ENCODE measurements at places on chromosomes 7 and 10.

GRCh38 chr7:116139007-116139406 is 71.3 kb upstream of the TES start:
- DNase-seq: no peak

DNA sequence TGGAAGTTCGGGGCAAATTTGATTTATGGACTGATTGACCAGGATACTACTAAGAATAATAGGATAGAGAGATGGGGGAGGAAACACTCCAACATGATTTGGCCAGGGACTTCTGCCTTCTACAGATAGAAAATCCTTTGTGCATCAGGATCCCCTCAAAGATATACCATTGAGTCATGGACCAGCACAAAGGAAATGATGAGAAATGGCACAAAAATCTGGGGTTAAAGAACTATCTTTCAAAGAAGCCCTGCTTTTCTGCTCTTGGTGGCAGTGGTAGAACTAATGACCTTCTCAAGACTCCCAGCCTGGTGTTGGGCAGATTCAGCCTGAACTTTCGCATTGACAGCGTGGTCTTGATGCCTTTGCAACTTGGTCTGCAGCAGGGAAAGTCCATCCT is 27.6 kb upstream of the LAMB1 start:
- DNase-seq: no peak

GRCh38 chr7:131723926-131724325 is 167.5 kb upstream of the PODXL start:
- peak; percentile 32 for DNase-seq

GRCh38 chr7:155545348-155545747 is 1.0 kb downstream of the CNPY1 start:
- no peak for DNase-seq

- no peak for DNase-seq
Observed at GRCh38 chr10:96756111-96756903, 36.0 kb upstream of the PIK3AP1 start.

- DNase-seq: no peak
Observed at GRCh38 chr7:27647046-27647445, 15.6 kb downstream of the HIBADH start.

DNA sequence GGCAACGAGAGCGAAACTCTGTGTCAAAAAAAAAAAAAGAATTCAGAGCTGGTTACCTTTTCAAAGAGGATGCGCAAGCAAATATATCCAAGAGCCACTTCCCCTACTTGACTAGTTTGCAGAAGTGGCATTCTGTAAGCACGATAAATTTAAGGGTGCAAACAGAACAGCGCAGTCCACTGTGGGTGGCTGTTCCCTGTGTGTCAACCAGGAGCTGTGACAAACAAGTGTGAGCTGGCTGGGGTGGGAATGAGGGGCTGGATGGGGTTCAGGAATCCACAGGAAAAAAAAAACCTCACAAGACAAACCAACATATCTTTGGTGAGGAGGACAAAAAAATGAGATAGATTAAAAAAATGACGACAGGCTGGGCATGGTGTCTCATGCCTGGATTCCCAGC is 15.9 kb downstream of the GUSB start:
- DNase-seq: no peak

- DNase-seq: peak; percentile 58
Observed at GRCh38 chr10:116183733-116184511, 89.1 kb downstream of the GFRA1 start.

- DNase-seq: no peak
Observed at GRCh38 chr10:62480196-62480595, 106.0 kb downstream of the ZNF365 start.

- no peak for DNase-seq
Observed at GRCh38 chr7:128431221-128431620, 21.4 kb upstream of the IMPDH1 start.

DNA sequence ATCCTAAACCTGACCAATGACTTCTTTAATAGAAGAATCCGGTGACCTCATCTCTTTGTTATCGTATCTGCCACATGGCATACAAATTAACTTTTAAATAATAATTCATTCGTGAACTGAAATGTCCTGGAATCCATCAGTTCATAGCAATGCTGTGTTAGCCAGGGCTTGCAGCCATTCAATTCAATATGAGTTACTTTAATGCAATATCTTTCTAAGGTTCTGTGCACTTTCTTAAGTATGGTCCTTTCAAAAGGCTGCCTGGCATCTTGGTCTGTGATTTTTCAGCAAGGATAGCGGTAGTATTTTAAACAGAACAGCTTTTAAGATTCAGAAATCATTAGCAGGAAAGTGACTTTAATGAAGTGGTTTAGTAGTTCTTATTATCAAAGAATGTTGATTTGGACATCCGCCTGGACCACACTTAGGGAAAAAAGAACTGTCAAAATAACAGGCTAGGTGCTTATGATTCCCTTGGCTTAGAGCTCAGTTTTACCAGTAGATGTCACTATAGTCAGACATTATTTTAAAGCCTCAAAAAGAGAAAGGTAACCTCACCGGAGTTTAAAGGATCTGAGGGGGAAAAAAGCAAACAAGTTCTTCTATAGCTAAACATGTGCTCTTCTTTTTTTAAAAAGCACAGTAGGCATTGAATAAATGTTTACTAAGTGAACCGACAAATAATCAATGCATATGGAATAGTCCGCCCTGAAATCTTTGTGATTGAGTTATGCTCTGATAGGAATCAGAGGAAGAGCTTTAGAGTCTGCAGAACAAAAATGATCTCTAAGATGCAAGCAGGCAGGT is 22.7 kb downstream of the SLC35G1 start:
- DNase-seq: no peak

GRCh38 chr10:82190432-82191260 is 315.7 kb downstream of the NRG3 start:
- peak; percentile 21 for DNase-seq

DNA sequence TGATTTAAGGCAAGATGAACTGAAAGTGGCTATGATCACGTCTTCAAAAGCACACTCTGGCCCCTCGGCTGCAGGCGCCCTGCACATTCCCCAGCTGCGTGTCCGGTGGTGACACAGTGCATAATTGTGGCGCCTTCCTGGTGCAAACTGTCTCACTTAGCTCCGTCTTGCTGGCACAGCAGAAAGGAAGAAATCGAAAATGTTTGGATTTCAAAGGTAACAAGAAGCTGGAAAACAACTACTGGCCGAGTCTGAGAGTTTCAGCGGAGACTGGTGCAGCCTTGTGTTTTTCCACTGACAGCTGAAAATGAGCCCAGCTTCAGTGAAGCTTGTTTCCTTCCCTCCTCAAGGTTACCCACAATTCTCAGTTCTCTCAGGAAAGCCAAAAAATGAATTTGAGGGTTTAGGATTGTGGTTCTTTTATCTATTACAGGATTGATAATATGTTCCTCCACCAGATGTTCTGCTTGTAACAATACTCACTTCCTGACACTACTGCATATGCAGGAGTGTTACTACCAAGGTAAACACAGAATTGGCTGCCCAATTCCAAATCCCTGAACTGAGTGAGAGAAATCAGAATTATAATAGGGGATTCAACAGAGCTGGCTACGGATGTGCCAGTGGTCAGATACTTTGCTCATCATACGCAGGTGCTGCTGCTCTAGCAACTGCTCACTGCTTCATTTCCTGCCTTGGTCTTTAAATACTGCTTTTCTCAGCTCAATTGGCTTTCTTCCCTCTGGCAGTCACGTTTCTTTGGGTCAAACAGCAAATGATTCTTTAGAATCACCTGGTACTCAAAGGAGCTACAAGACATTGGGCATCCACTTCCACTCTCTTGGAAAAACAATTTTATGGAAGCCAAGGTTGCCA is 63.7 kb downstream of the TRUB1 start:
- peak; percentile 49 for DNase-seq

DNA sequence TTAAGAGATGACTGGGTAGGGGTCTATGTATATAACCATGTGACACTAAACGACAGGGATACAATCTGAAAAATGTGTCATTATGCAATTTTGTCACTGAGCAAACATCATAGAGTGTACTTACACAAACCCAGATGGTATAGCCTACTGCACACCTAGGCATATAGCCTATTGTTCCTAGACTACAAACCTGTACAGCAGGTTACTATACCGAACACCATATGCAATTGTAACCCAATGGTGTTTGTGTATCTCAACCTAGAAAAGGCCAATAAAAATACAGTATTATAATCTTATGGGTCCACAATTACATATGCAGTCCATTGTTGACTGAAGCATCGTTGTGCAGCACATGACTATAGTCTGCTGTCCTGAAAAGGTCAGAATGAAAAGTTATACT is 22.9 kb downstream of the STRIP2 start:
- DNase-seq: no peak

GRCh38 chr10:79415736-79416577 is 29.5 kb downstream of the ZCCHC24 start:
- DNase-seq: no peak

GRCh38 chr10:7534480-7534852 is 123.6 kb upstream of the SFMBT2 start:
- DNase-seq: no peak

DNA sequence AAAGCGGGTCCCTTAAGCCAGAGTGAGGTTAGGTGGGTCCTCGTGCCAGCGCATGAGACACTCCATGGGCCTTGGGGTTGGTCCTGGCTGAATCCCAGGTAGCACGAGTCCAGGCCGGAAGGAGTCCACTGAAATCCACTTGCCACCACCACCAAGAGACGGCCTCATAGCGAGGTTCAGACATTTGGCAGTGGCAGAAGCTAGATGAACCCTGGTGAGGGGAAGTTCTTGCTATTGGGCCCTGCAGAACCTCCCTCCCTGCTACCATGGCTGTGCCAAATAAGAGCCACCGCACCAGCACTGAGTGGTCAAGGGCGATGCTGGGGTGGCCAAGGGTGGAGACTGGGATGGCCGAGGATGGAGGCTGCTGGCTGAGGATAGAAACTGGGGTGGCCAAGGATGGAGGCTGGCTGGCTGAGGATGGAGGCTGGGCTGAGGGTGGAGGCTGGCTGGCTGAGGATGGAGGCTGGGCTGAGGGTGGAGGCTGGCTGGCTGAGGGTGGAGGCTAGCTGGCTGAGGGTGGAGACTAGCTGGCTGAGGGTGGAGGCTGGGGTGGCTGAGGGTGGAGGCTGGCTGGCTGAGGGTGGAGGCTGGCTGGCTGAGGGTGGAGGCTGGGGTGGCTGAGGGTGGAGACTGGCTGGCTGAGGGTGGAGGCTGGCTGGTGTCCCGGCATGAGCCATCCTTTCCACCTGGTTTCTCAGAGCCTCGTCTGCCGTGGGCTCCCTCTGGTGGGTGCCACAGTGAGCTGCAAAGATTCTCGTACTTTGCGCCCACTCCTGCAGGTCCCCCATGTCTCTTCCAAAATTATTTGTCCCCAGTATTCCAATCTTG is 88.2 kb downstream of the ELFN1 start:
- DNase-seq: peak; percentile 72

DNA sequence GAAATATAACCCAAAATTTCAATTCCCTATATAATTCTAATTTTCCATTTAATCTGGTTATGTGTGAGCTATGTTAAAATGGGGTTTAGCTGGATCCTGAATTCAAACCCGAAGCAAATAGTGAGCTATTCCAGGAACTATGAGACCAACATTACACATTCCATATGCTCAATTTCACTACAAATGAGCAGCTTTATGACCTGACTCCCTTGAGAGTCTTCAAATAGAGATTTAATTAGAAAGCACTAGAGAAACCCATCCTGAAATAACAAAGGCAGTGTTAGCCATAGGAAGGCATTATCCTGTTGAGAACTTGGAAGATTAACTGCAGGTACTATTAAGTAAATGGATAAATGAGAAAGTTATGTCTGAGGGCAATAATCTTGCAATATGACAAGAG is 890.0 kb downstream of the GRM8 start:
- DNase-seq: no peak

DNA sequence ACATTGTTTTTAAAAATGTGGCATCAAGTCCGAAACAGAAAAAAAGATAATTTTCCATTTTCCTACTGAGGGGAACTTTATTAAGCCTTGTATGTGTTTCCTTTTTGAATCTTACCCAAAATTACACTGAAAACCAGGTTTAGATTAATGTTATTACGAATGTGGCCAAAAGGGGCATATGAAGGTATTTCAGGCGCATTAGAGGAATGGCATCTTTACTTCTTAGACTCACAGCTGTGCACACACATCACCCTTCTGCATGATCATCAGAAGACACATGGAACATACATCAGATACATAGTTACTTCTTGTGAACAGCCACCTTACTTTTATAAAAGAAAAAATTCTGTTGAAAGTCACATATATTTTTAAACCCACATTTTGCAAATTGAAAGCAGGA is 58.6 kb upstream of the ZPBP start:
- no peak for DNase-seq

DNA sequence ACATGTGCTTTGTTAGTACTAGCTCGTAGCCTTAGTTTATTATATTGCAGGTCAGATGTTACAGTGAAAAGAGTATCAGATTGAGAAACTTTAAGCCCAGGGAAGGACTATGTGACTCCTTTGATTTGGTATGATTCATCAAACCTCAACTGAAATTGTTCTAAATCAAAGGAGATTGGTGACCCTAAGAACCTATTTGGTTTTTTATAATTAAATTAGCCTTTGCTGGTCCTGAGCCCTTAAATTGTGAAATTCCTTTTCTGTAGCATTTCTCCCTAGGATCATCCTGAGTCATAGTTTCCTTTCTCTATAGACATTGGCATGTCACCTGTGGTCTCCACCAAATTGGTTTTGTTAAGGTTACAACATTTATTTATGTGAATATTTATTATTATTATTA is 89.7 kb downstream of the POLR1F start:
- no peak for DNase-seq

- DNase-seq: no peak
Observed at GRCh38 chr10:29555091-29555745, 79.6 kb downstream of the SVIL start.

DNA sequence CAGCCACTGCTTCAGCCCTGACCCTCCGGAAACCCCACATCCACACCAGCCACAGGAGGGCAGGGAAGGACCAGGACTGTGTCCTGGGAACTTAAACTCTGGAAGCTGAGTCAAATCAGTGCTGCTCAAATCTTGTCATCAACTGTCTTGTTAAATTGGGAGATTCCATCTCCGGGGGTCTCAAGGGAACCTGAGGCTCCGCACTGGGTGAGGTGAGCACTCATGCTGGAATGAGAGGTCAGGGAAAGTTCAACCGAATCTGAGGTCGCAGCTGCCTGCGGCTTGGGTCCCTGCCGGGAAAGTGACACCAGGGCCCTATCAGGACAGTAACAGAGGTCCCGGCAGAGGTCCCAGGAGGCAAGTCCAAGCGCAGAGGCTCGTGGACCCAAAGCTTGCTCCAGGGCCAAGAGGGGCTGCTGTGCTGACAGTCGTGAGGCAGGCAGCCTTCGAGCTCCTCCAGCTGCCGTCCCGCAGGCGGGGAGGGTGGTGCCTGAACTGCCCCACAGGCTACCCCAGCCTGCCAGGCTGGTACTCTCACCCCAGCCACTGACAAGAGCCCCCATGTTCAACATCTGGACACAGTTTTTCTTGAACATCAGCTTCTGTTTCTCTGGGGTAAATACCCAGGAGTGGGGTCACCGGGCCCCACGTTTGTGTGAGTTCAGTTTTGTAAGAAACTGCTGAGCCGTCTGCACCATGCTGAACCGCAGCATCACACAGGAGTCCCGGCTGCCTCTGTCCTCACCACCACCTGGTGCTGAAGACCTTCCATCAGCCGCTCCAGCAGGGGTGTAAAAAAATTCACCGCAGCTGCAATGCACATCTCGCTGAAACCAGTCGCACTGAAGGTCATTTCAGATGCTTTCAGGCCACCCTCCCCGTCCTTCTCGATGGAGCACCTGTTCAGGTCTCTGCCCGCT is 101.0 kb downstream of the DIP2C start:
- peak; percentile 38 for DNase-seq
